Activated T-helper 1 cell treated with anti-CD3 and anti-CD28 coated beads, Interleukin-2, amount 50 U/mL, for 16 hours (primary cell): ENCODE measurements at places on chromosomes 2 and 18.

DNA sequence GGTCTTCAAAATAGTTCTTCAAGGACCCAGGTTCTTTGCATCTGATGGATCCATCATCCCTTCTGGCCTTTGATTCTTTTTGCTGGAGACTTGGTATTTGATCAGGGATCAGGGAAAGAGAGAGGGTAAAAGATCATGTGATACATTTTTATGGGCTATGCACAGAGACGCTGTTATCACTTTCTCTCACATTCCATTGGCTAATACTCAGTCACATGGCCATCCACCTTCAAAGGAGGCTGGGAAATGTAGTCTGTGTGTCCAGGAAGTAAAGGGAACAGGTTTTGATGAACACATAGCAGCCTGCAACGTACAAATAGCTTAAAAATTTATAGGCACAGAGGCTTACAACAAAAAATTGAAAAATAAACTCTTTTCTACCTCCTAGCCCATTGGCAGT lies 629.6 kb upstream of the FANCL start:
- DNase-seq = no peak

- DNase-seq = no peak
Observed at GRCh38 chr18:74175658-74176057, 27.3 kb downstream of the TIMM21 start.

DNA sequence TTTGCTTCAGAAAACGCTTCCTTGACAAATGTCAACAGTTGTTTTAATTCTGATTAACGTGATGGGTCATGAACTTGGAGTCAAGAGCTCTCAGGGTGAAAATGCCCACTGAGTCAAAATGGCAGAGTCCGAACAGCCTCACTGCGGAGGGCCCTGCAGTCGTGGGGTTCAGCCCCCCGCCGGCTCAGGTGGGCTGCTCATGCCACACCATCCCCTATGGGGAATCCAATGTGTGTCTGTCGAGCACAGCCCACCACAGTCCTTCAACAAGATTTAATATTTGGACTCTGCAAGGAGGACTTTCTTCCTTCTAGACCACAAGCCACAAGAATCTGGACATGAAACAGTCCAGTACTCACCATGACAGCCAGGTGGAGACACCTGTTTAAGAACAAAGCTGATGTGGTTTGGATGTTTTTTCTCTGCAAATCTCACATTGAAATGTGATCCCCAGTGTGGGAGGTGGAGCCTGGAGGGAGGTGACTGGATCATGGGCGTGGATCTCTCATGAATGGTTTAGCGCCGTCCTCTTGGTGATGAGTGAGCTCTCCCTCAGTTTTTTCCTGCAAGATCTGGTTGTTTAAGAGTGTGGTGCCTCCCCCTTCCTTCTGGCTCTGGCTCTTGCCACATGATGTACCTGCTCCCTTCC lies 201.0 kb downstream of the NDUFA10 start:
- no peak for DNase-seq

GRCh38 chr2:69278366-69278765 lies 108.7 kb downstream of the GFPT1 start:
- no peak for DNase-seq

- DNase-seq = no peak
Observed at GRCh38 chr18:46237891-46238290, 133.7 kb downstream of the HAUS1 start.

GRCh38 chr18:48827291-48828193 lies 123.2 kb downstream of the SMAD7 start:
- DNase-seq = no peak

- DNase-seq = no peak
Observed at GRCh38 chr2:84427235-84428138, 31.6 kb downstream of the SUCLG1 start.

GRCh38 chr18:2981212-2981728 lies 31.7 kb downstream of the LPIN2 start:
- DNase-seq = no peak

DNA sequence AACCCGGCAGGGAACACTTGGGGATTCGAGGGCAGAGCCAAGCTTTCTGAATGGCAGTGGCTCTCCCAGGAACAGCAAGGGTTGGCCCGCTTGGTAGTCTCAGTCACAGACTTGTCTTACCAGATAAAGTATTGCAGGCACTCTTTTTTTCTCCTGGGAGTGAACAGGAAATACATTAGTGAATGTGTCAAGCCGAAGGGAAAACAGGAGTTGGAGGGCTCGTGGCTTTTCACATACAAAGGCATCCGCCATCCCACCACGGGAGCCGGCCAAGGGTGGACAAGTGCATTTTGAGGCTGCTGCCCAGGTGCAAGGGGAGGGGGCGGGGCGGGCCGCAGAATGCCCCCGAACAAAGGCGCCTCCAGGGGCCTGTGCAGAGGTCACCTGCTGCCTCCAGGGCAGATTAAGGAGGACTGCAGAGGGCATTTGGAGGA lies 163.3 kb upstream of the SIX3 start:
- no peak for DNase-seq

DNA sequence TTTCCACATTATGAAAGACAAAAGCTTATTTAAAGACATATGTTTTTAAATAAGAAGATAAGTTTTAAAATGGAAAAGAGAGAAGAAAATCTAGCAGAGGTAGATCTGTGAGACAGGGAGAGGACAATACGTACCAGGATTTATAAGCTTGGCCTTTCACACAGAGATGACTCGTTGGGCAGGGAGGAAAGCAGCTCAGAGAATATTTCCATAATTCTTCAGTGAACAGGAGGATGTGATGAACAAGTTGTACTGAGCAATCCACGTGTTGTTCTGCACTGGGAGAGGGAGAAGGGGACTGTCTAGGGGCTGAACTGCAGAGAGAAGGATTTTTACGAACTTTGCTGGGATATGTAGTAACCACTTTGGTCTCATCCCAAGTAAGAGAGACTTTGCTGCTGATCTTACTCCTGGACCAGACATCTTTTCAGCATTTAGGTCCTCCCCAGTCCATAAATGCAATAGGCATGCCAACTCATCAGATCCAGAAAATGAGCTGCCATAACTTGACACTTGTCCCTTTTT lies 162.5 kb upstream of the SETBP1 start:
- no peak for DNase-seq

DNA sequence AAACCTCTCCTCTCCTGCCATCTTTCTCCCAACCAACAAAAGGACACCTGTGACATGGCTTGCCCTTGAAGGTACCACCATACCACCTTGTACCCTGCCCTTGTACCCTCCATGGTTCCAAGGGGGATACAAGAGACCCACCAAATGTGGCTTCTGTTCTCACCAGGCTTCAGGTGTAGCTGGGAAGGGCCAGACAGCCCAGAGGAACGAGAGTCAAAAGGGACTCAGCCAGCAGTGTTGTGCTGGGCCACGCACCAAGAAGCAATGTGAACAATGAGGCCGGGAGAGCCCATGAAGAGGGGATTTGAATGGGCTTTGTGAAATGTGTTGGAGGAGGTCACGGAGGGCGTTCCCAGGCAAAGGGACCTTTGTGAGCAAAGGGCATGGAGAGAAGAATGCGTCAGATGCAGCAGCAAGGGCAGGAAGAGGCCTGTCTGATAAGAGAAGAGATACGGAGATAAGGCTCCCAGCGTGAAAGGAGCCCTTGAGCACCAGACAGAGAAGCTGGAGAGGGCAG lies 48.6 kb downstream of the PLB1 start:
- no peak for DNase-seq

- DNase-seq = no peak
Observed at GRCh38 chr18:31487246-31488015, 10.5 kb upstream of the DSG2 start.

- DNase-seq = no peak
Observed at GRCh38 chr2:27710640-27711430, 47.1 kb downstream of the SLC4A1AP start.

- no peak for DNase-seq
Observed at GRCh38 chr2:28128281-28128950, 237.9 kb downstream of the BABAM2 start.

GRCh38 chr2:74553892-74554819 lies at the start of the genes DOK1 and LOXL3:
DOK1 (plus strand) TSS chr2:74554720; CDS start chr2:74554755, 35 bp downstream.
LOXL3 (minus strand) TSS chr2:74553942; CDS start chr2:74552634, 1,308 bp downstream.
- DNase-seq = peak; percentile 67

DNA sequence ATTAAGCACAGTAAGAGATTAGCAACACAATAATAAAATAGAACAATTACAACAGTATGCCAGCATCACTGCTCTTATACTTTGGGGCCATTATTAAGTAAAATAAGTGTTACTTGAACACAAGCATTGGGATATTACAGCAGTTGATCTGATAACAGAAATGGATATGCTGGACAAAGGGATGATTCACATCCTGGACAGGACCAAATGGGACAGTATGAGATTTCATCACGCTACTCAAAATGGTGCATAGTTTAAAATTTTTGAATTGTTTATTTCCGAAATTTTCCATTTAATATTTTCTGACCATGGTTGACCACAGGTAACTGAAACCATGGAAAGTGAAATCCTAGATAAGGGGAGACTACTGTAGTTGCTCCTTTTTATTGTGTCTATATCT lies 138.2 kb downstream of the UBR3 start:
- no peak for DNase-seq

DNA sequence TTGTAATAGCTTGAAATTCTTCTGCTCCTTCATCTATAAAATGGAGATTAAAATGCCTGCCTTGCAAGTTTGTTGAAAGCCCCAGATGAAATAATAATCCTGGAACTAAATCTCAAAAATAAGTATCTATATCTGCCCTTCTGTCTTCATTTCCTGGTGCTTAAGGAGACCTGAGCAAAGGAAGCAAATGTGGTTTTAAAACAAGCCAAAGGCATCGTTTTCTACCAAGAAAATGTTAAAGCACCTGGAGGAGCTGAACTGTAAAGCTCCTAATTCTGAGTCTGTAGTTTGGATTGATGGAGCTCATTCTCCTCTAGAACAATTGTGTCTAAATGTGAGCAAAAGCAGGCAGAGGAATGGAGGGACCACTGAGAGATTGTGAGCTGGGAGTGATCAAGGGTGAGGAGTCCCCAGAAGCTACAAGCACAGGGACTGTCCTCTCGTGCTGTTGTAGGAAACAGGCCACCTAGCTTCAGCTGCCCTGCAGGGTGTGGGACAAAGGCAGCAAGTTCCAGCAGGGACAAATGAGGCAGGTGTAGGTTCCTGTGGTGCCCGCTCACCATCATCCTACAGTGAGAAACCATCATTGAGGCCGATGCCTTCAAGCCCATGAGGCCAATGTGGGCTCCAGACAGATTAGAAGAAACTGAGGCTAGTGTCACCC lies 420.7 kb upstream of the TRIB2 start:
- DNase-seq = no peak

DNA sequence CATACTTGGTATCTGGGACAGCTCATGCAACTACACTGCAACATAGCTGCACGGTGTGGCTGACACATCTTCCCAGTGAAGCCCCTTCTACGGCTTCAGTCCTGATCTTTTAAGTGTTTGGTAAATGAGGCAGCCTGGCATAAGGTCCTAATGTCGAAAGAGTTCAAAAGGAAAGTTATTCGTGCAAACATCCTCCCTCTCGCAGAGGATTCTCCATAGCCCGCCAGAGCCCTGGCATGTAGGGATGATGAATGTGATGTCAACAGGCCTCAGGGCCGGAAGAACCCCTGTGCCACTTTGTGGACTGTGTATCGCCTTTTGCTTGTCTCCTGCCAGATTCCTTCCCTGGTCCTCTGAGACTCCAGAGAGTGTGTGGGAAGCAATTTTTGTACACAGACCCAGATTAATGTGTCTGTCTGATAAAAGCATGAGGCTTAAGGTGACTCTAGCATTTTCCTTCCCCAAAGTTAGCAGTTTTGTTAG lies 88.5 kb downstream of the SOCS6 start:
- DNase-seq = no peak

DNA sequence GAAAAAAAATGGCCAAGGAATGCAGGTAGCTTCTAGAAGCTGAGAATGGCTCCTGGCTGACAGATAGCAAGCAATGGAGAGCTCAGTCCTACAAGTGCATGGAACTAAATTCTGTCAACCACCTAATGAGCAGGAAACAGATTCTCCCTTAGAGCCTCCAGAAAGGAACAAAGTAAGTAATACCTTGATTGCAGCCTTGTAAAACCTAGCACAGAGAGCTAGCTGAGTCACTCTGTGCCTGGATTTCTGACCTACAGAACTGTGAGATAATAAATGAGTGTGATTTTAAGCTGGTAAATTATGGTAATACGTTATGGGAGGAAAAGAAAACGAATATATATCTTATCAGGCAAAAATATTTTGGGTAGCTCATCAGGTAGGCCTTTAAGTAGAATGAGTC lies 7.4 kb upstream of the LNPK start:
- DNase-seq = no peak

GRCh38 chr18:63098018-63098981 lies 221.3 kb downstream of the BCL2 start:
- no peak for DNase-seq

GRCh38 chr2:196361606-196362326 lies 190.4 kb upstream of the STK17B start:
- no peak for DNase-seq

- DNase-seq = no peak
Observed at GRCh38 chr18:80254971-80255500, 7.7 kb upstream of the PARD6G start.

DNA sequence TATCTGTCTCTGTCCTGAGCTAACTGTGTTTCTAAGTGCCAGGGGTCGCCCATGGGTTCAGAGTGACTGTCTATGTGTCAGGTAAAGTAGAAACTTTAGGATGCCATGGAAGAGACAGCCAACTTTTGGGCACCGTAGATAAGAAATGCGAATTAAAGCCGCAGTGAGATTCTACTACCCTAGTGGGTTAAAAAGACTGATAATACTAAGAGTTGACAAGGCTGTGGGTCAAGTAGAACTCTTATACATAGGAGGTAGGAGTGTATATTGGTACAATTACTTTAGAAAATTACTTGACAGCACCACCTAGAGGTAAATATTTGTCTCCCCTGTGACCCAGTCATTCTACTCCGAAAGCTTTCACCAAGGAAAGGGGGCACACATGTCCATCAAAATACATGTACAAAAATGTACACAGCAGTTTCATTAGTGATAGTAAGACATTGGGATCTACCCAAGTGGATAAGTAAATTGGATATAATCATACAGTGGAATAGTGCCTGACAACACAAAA lies 371.3 kb downstream of the SLC4A3 start:
- no peak for DNase-seq

DNA sequence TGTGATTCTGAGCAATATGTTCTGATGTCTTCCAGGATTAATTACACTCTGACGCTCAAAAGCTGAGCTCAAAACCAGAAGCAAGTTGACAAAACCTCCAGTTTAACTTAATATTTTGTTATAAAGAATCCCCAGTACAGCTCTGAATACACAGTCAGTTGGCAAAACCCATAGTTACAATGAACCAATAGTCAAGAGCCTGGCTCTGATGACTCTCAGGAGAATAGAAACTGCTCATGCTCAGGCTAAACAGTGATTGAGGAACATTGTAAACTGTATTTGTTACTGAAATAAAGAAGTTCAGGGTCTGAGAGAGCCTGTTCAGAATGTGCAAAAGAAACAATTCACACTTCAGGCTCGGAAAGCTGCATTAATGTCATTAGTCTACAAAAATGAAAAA lies 1565.9 kb downstream of the SUCLG1 start:
- no peak for DNase-seq
